Hematopoietic multipotent progenitor cell (in vitro differentiated cells): ENCODE measurements at places on chromosomes 7 and 10. TPM values are rescaled to one million over a fixed set of nuclear protein-coding genes. Genes with fewer than 3 reads are reported as not detected.

- DNase-seq = no peak
Observed at GRCh38 chr10:113410618-113411017, 142.2 kb upstream of the HABP2 start.

DNA sequence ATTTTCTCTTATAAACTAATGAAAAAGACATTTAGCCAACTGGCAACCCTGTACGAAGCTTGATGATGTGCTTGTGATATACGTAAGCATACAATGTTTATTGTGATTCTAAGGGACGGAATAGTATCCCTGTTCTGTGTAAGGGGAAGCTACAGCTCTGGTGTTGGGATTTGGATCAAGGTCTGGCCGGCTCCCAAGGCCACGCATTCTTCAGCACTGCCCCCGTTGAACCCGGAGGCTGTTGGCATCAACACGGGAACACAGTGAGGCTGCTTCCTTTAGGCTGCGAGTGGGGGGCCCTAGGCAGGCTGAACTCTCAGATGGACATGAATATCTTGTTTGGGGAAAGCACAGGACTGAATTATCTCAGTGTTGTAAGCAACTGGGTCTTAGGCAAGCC is 180.6 kb downstream of the CAMK1D start:
- no peak for DNase-seq

GRCh38 chr10:21487416-21488180 is 37.9 kb downstream of the SKIDA1 start:
- DNase-seq = no peak

- DNase-seq = peak; percentile 71
Observed at GRCh38 chr7:104980841-104981671, 32.9 kb upstream of the KMT2E start.

GRCh38 chr7:132526111-132526740 is 50.0 kb downstream of the PLXNA4 start:
- DNase-seq = no peak

- no peak for DNase-seq
Observed at GRCh38 chr7:121001234-121001906, 12.9 kb downstream of the CPED1 start.

DNA sequence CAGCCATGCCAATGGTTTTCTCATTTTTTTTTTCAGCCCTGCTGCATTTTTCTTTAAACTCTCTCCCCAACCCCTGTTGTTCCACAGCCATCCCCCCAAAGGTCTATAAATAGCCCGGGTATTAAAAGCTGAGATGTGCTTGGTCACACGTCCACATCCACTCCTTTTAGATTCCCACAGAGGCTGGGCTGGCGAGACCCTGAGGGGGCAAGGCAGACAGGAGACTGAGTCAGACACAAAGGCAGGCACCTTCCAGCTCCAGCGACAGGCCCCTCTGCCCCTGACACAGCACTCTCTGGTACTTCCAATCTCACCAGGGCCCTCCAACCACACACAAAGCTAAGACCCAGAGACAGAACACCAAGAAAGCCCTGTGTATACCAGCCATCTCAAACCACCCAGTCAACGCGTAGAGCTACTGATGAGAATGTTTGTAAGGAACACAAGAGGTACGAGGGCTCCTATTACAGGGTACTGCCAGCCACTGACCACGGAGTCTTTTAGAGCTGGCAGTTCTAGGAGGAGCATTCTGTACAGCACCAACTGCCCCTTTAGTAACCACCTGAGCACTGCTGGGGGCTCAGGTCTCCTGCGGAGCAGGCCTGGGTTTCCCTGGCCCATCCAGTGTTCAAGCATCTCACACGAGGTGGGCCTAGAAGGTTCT is 64.2 kb upstream of the DDC start:
- DNase-seq = no peak

ELN gene
- total RNA-seq = 27.5 TPM

CALN1 gene
- 22.1 TPM for total RNA-seq

AOAH gene
- 15.1 TPM for total RNA-seq

OTUD1 gene
- 16.2 TPM for total RNA-seq

PIK3AP1 gene
- 35.0 TPM for total RNA-seq
